Spinal cord (tissue), 10 donors: ENCODE measurements at places on chromosomes 6 and 20. TPM values are rescaled to one million over a fixed set of nuclear protein-coding genes. Genes with fewer than 3 reads are reported as not detected.

COL12A1 gene
- total RNA-seq: 129 TPM

SRSF6 gene
- 102 TPM for total RNA-seq

GRCh38 chr20:25514747-25515340 is 70.5 kb downstream of the NINL start:
- no peak for DNase-seq

DNA sequence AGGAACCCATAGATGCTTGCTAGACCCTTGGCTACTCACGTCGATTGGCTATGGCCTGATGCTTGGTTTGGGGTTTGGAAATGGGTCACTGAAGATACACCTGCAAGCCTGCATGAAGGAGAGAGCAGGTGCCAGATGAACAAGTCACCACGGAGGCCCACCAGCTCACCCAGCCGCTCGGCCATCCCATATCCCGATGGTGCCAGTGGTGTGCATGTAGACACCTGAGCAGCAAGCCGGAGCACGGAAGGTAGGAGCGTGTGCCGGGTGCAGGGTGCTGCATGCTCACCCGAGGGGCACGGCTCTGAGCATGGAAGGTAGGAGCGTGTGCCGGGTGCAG is 35.9 kb downstream of the DACT2 start:
- no peak for DNase-seq

GRCh38 chr20:60055740-60056139 is 97.5 kb downstream of the CDH26 start:
- no peak for DNase-seq

DNA sequence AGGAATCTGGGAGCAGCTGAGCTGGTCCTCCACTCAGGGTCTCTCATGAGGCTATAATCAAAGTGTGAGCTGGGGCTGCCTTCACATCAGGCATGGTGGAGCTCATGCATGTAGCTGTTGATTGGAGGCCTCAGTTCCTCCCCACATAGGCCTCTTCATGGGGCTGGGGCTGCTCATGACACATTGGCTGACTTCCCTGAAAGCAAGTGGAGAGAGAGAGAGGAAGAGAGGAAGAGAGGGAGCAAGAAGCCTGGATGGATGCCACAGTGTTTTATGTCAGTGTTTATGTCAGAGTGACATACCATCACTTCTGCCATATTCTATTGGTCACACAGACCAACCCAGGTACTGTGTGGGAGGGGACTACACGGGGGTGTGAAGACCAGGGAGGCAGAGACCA is 43.8 kb downstream of the EYA2 start:
- DNase-seq: no peak
